ENCODE measurements at places on chromosomes 3 and 15. TPM values are rescaled to one million over a fixed set of nuclear protein-coding genes. Genes with fewer than 3 reads are reported as not detected.

COLQ gene
- total RNA-seq, result 1.1 TPM

- H3K27ac ChIP-seq, result peak overlapping the region; percentile 91
- peaks cover 23% of the 10 kb centered on the region for H3K36me3 ChIP-seq
- peaks cover 53% of the 10 kb centered on the region for H3K4me1 ChIP-seq
- H3K27me3 ChIP-seq, result no peaks in the 10 kb centered on the region
Observed at GRCh38 chr3:186566772-186567071, 417 bp downstream of the TBCCD1 start.

DNA sequence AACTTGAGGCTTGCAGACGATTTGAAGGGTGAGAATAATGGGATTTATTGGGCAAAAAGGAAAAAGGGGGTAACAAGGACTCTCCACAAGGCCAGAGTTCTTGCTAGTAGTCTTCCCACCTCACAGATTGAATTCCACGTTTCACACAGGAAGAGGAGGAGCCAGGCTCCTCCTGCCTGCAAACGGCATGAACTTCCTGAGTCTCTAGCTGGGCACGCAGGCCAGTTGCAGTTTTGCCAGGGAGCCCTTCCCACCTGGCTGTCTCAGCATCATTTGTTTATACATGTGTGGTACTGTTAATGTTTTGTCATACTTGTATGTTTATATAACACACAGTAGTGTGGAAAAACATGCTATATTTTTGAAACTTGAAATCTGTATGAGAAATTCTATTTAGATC, 155.0 kb downstream of the NLGN1 start:
- H3K4me3 ChIP-seq, result no peak overlapping the region
- DNase-seq, result no peak
- no peaks in the 10 kb centered on the region for H3K27me3 ChIP-seq
- no peaks in the 10 kb centered on the region for H3K4me1 ChIP-seq
- no peaks in the 10 kb centered on the region for H3K36me3 ChIP-seq
- no peak overlapping the region for H3K27ac ChIP-seq

INTS14 gene
- 59.8 TPM for total RNA-seq

PLXND1 gene
- total RNA-seq, result 3.1 TPM

DNA sequence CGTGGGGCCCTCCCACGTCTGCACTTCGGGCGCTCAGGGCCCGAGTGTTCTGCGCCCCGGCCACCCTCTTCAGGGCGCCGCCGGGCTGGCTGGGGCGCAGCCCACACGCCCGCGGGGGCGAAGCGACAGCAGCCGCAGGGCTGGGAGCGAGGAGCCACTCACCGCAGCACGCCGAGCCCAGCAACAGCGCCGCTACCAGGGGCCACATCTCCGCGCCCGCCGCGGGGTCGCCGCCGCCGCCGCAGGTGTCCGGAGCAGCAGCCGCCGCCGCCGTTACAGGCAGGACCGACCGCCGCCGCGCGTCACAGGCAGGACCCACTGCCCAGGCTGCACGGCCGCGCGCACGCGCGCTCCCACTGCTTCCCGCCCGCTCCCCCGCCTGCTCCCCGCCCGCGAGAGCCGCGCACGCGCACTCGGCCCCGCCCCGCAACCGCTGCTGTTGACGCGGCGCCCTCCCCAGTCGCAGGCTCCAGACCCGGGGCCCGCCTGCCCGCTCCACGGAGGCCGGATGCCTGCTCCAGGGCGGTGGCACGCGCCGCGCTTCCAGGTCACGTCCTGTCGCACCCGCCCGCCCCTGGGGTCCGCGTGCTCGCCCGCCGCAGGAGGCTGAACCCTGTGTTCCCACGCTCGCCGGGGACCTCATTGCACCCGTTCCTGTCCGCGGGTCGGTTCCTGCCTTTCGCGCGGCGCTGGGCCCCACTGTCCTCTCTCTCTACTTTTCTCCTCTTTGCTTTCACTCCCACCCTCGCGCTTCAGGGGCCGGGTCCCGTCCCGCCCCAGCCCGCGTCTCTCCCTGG, at the start of gene CD47:
Gene CD47, minus strand, starts transcription at position 331 of the 797 bp plus-strand sequence. Its CDS starts 123 bp downstream, at position 208.
- H3K27ac ChIP-seq, result peak within 1 kb of the TSS; percentile 100
- peaks cover 14% of the 10 kb centered on the region for H3K36me3 ChIP-seq
- no peaks in the 10 kb centered on the region for H3K27me3 ChIP-seq

- H3K27ac ChIP-seq, result no peak overlapping the region
- no peaks in the 10 kb centered on the region for H3K27me3 ChIP-seq
- no peak for DNase-seq
- no peaks in the 10 kb centered on the region for H3K4me1 ChIP-seq
- H3K4me3 ChIP-seq, result no peak overlapping the region
Observed at GRCh38 chr3:58800032-58800431, 133.5 kb upstream of the FAM3D start.

GRCh38 chr3:172550347-172550943, 27.2 kb upstream of the TNFSF10 start:
- H3K4me1 ChIP-seq, result peaks cover 32% of the 10 kb centered on the region
- peak; percentile 92 for DNase-seq
- no peaks in the 10 kb centered on the region for H3K36me3 ChIP-seq
- no peaks in the 10 kb centered on the region for H3K27me3 ChIP-seq

MUSTN1 gene
- not detected for total RNA-seq

DNA sequence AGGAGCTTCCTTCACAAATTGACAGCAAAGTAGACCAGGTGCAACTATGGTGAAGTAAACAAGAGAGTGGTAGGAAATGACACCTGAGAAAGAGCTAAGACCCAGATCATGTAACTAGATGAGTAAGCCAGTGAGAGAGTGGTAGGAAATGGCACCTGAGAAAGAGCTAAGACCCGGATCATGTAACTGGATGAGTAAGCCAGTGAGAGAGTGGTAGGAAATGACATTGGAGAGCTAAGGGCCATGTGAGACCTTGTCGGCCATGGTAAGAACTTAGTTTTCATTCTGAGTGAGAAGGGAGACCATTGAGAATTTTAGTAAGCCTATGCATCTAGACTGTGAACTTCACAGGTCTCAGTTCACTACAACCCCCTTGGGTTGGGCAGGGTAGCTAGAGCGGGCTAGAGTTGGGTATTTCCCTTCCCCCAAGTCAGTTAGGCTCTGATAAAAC, 5.4 kb upstream of the SENP7 start:
- H3K27me3 ChIP-seq, result no peaks in the 10 kb centered on the region
- H3K4me3 ChIP-seq, result peak overlapping the region; percentile 63
- H3K36me3 ChIP-seq, result peaks cover 5% of the 10 kb centered on the region
- peaks cover 58% of the 10 kb centered on the region for H3K4me1 ChIP-seq

DNA sequence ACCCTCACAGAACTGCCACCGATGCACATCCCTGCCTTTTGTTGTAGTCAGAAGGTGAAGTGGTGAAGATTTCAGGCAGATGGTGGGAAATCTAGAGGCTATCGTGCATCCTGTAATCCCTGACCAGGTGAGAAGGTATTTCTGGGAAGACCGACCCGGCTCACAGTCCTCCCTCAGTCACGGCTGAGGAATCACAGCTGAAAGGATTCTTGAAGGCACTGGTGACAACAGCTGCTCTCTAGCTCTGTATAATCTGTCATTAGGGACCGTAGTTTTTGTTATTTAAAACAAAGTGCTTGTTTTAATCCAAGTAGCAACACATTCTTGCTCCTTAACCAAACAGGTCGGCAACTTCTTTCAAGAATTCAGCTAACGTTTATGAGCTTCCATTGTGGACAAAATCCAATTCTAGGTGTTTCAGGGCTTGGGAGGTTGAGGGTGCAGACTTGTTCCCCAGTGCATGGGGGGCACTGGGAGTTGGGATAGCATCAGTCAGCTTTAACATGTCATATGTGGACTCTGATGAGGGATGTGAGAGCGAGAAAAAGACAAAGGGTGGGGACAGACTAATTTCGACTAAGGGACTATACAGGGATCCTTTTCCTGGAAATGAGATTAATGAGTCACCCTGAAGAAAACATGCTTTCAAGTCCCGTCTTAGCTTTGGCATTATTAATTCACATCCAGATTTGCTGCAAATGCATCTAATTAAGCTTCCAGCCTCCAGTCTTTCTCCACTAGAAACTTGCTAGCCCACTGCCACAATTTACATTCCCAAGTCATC, 141.0 kb upstream of the RASGRP1 start:
- no peaks in the 10 kb centered on the region for H3K27me3 ChIP-seq
- no peak overlapping the region for H3K4me3 ChIP-seq
- H3K27ac ChIP-seq, result no peak overlapping the region
- peaks cover 7% of the 10 kb centered on the region for H3K4me1 ChIP-seq
- no peak for DNase-seq

All from activated CD4-positive, alpha-beta T cell treated with anti-CD3 and anti-CD28 coated beads for 36 hours (primary cell).